NCI-H1048 (cell line): ENCODE measurements at places on chromosomes 16 and 17.
A peak's percentile ranks its signal among the peaks of the same experiment; 100 is the strongest.

- no peak for DNase-seq
Measured at GRCh38 chr17:10899281-10899680, 61.4 kb upstream of the PIRT start.

GRCh38 chr17:53687324-53687723, 135.4 kb upstream of the KIF2B start:
- no peak for DNase-seq

GRCh38 chr17:10105513-10106001, 92.8 kb downstream of the GAS7 start:
- DNase-seq, result no peak

GRCh38 chr16:3088450-3088849, 10.6 kb downstream of the ZSCAN10 start:
- DNase-seq, result no peak

- peak; percentile 86 for DNase-seq
Measured at GRCh38 chr17:81512562-81513371, at the start of gene ACTG1. Gene ACTG1, minus strand, starts transcription at chr17:81512799. Its CDS starts 445 bp downstream, at chr17:81512354.

GRCh38 chr17:12768255-12768654, 21.0 kb upstream of the ARHGAP44 start:
- no peak for DNase-seq

- no peak for DNase-seq
Measured at GRCh38 chr17:80926591-80927250, 64.9 kb upstream of the CHMP6 start.

DNA sequence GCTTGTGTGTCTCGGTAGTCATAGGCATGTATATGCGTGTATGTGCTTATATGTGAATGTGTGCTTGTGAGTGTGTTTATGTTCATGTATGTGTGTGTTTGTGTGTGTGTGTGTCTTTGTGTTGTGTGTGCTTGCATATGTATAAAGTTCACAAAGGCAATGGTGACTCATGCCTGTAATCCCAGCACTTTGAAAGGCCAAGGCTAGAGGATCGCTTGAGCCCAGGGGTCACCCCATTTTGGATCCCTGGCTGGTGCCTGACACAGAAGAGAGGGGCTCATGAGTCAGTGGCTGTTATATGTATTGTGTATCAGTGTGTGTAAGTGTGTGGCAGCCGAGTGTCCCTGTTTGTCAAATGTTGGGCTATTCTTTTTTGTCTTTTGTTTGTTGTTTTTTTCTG, 69.3 kb downstream of the ABCC1 start:
- DNase-seq, result no peak

DNA sequence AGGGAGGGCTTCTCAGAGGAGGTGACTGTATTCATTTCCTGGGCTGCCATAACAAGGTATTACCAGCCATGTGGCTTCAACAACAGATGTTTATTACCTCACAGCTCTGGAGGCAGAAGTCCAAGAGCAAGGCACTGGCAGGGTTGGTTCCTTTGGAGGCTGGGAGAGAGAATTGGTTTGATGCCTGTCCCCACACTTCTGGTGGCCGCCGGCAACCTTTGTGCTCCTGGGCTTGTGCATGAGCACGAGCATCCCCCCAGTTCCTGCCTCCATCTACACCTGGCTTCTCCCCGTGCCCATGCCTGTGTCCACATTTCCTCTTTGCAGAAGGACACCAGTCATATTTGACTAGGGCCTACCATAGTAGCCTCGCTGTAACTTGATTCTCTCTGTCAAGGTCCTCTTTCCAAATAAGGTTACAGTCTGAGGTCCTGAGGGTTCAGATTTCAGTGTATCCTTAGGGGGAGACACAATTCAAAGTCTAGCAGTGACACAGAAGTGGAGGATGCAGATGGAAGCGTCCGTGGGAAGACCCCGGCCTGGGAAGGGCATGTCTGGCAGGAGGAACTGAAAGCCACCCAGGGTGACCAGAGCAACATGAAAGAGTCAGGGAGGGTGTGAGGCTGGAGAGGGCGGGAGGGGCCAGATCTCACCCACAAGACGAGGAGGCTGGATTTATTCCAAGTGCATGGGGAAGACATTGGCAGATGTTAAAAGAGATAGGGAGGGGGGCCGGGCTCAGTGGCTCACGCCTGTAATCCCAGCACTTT, 188.2 kb upstream of the HSBP1 start:
- no peak for DNase-seq

GRCh38 chr17:9381068-9381467, 194.6 kb downstream of the STX8 start:
- DNase-seq, result no peak

GRCh38 chr16:52256310-52257078, 290.4 kb downstream of the TOX3 start:
- DNase-seq, result no peak

- DNase-seq, result no peak
Measured at GRCh38 chr16:57341062-57341440, 17.5 kb upstream of the CCL22 start.

DNA sequence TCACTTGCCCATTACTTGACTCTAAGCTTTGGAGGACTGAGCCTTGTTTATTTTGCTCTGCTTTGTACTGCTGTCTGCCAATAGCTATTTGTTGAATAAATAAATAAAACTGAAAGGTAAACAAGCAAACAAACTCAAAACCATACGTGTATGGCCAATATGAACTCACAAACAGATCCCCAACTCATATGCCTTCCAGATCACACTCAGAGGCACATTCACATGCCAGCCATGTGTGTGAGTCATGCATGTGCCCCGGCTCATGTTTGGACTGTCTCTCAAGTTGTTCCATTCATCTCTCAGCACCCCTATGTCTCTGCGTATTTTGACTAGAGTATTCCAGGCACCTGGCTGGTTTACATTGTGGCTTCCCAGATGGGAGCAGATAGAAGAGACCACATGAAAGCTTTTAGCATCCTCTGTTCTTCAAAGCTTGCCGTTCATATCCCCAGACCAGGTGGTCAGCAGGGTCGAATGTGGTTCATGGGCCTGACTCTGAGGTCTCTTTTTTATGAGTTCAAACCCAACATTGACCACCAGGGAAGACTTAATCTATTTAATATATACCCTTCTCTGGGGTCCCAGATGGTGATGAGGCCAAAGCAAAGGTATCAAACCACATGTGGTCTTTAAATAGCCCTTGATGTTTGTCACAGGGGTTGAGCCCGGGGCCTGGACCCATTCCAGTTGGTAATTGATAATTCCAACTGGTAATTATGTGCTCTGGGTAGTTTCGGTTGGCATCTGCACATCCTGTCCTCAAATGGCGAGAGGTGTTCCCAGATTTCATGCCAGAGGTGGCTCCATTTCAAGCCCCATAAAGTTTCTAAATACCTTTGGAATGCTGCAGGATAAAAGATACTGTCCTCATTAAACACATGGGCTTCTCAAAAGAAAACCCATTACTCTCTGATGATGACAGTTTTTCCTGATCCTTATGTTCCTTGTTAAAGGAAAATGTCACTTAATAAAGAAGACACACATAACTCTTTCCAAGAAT, 287.3 kb upstream of the MAF start:
- DNase-seq, result no peak

GRCh38 chr17:45171338-45172231, 9.9 kb downstream of the HEXIM2 start:
- DNase-seq, result no peak

- no peak for DNase-seq
Measured at GRCh38 chr17:77571155-77571981, 387.1 kb upstream of the TNRC6C start.

- no peak for DNase-seq
Measured at GRCh38 chr16:705431-706188, at the start of gene FBXL16. Gene FBXL16, minus strand, starts transcription at chr16:705801. Its CDS starts 8,396 bp downstream, at chr16:697405.

DNA sequence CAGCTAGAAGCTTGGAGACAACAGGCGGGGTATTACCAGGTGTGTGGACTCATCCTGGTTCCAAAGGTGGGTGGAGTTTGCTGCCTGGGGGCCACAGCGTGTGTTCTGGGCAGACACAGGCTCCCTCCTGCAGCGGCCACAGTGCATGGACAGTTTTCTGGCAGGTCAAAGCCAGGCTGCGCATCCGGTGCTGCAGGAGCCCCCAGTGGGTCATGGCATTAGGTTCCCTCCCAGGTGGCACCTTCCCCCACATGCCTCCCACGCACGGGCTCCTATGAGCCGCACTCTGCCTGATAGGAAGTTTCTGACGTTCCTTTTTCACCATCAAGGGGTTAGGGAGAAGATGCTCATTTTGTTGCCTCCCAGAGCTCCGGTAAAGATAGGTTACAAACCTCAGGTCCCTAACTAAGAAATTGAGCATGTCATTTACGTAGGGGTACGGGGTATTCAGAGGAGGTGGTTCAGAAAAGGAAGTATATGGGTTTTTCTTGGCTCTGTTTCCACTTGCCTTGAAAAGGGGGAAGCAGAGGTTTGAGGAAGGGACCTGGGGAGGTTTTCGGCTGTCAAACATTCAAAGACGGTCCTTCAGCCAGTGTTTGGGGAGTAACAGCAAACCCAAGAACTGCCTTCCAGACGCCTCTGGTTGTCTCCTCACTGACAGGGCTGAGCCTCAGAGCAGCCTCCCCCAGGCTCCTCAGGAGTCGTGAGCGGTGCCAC, 32.7 kb upstream of the NAT9 start:
- DNase-seq, result no peak

DNA sequence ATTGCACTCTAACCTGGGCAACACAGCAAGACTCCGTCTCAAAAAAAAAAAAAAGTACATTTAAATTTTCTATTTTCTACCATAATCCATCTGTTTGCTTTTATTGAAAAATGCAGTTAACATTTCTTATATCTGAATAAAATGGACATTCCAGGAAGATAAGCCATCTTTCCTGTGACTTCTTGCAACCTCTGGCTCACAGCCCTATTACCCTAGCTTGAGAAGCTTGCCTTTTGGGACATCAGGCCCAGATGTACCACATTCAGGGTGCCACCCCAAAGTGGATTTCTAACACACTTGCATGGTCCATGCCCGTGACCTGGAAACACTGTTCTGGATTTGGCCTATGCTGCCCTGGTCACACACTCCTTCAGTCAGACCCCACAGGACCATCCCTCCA, 30.1 kb upstream of the DDX52 start:
- no peak for DNase-seq

DNA sequence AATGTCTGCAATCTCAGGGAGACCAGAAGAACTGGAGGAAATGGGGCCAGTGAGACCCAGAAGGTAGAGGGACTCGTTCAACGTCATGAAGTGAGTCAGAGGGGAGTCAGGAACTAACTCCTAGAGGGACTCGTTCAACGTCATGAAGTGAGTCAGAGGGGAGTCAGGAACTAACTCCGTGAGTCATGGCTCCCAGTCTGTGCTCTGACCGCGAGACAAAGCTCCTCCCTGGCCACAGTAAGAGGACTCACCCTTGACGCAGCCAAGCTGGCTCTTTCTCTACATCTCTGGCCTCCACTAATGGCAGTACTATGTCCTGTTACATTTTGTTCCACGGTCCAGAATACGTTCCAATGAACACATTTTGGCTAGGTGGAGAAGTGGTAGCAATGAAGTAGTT, 902.5 kb downstream of the KCNJ2 start:
- no peak for DNase-seq

DNA sequence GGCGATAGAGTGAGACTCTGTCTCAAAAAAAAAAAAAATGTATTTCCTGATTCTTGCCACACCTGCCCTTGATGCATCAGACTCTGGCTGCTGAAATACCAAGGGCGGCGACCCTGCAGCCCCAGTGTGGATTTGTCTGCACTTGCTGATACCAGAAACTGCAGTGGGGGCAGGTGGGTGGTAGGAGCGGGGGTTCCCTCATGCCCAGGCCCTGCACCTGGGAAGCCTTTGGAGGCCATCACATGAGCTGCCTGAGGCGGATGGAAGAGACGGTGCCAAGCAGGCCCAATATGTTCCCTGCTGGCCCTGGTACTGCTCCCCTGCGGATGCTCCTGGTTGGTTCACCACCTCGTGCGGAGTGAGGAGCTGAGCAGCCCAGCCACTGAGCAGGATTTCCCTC, 50.6 kb downstream of the MARF1 start:
- no peak for DNase-seq

GRCh38 chr16:75617121-75617520, 6.0 kb downstream of the ADAT1 start:
- DNase-seq, result no peak

DNA sequence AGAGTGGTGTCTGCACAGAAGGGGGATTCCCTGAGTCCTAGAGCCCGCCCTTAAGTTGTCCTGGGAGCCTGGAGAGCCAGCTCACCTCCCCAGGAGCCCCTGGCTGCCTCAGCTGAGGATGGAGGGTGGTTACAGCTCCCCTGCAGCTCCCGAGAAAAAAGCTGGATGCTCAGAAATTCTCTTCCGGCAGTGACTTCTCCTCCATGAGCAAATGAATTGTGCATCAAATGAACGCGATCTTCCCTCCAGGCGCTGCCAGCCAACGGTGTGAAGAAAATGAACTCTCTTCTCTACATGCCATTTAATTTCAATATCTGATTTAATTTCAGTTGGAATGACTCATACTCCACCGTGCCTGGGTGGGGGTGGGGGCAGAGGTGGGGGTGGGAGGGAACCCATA, 14.3 kb upstream of the C16orf74 start:
- DNase-seq, result no peak

GRCh38 chr16:65624229-65624628, 502.4 kb upstream of the CDH11 start:
- no peak for DNase-seq

DNA sequence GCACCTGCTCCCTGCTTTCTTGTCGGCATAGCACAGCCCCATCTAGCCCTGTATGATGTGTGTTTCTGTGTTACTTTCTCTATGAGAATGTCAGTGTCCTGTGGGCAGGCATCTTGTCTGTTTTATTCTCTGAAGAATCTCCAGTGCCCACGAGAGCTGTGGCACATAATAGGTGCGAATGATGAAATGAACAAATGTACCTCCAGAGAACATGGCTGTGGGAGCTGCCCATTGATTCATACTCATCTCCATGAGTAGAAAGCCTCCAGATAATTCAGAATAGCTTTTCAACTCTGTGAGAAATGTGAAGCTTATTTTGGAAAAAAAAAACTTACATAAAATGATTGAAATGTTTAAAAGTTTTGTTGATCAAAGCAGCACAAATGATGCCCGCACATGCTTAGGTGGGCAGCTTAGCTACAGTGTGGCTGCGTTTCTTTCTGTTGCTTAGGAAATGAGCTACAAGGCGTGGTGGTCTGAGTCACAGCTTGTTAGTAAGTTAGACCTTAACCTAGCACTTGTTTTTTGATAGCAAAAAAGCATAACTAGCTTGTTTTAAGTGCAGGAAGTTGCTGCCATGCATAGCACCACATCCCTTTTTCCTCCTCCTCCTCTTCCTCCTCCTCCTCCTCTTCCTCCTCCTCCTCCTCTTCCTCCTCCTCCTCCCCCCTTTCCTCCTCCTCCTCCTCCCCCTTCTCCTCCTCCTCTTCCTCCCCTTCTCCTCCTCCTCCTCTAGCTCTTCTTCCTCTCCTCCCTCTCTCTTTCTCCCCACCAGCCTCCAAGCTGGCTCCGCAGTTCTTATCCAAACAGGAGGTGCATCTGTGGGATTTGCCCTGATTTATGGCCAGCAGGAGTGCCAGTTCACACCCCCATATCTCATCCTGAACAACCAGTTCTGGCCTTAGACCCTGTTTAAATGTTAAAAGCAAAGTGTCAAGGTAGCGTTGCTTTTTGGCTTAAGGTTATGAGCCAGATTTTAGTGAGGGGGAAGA, 221.5 kb downstream of the IRF8 start:
- DNase-seq, result no peak
